Thymus (tissue), 14 donors: ENCODE measurements at places on chromosomes 3 and 15. TPM values are rescaled to one million over a fixed set of nuclear protein-coding genes. Genes with fewer than 3 reads are reported as not detected.

DNA sequence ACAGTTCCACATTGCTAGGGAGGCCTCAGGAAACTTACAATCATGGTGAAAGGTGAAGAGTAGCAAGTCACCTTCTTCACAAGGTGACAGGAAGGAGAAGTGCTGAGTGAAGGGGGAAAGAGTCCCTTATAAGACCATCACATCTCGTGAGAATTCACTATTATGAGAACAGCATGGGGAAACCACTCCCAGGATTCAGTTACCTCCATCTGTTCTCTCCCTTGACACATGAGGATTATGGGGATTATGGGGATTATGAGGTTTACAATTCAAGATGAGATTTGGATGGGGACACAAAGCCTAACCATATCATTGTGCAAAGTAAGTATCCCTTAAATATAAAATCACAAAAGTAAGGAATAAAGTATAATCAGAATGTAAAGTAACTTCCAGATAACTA lies 375.9 kb upstream of the NAALADL2 start:
- DNase-seq = no peak
- no peaks in the 10 kb centered on the region for H3K4me1 ChIP-seq
- H3K27me3 ChIP-seq = no peaks in the 10 kb centered on the region
- no peak overlapping the region for H3K4me3 ChIP-seq
- H3K27ac ChIP-seq = no peak overlapping the region

DNA sequence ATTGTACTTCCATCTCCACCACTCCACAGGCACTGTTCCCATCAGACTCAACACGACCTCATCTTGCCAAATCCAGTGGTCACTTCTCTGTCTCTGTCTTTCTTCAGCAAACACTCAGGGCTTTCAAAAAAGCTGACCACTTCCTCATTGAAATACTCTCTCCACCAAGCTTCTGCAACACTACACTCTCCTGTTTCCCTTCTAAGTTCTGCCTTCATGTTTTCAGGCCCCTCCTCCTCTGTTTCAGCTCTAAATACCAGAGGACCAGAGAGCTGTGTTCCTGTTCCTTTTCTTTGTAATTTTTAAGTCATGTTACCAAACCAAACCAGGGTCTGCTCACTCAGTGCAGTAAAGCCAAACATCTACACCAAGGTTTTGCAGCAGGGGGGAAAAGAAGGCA lies 33.8 kb upstream of the ACP3 start:
- no peaks in the 10 kb centered on the region for H3K27me3 ChIP-seq
- no peaks in the 10 kb centered on the region for H3K4me1 ChIP-seq
- H3K27ac ChIP-seq = no peak overlapping the region

DNA sequence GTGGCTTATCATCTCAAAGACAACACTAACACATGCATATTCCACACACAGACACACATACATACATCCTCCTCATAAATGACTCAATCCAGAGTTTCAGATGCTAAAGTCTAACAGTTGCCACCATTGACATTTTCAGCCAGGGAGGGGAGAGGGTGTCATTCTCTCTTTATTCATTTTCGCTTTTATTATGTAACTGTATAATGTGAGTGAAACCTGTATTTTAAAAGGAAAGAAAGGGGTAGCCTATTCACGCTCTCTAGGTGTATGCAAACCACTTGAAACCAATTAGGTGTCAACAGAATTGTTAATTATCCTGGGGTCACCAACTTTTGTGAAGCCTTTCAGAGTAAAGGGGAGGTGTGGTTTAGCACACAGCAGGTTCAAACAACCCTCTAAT lies 1282.9 kb downstream of the ROBO2 start:
- no peak for DNase-seq
- no peak overlapping the region for H3K4me3 ChIP-seq
- no peaks in the 10 kb centered on the region for H3K27me3 ChIP-seq
- H3K36me3 ChIP-seq = no peaks in the 10 kb centered on the region

GRCh38 chr3:39220407-39221140 lies 28.2 kb upstream of the XIRP1 start:
- H3K4me3 ChIP-seq = no peak overlapping the region
- H3K27ac ChIP-seq = no peak overlapping the region
- H3K27me3 ChIP-seq = no peaks in the 10 kb centered on the region
- H3K4me1 ChIP-seq = peaks cover 5% of the 10 kb centered on the region
- DNase-seq = no peak

GRCh38 chr3:108755686-108756085 lies 1.5 kb downstream of the RETNLB start:
- H3K4me3 ChIP-seq = no peak overlapping the region
- DNase-seq = no peak
- no peaks in the 10 kb centered on the region for H3K36me3 ChIP-seq
- H3K27ac ChIP-seq = no peak overlapping the region
- H3K4me1 ChIP-seq = peaks cover 36% of the 10 kb centered on the region
- H3K27me3 ChIP-seq = no peaks in the 10 kb centered on the region

GRCh38 chr3:72345237-72345878 lies 502.9 kb downstream of the SHQ1 start:
- peak; percentile 33 for DNase-seq
- no peak overlapping the region for H3K4me3 ChIP-seq
- H3K27ac ChIP-seq = no peak overlapping the region
- H3K27me3 ChIP-seq = no peaks in the 10 kb centered on the region
- no peaks in the 10 kb centered on the region for H3K36me3 ChIP-seq

DNA sequence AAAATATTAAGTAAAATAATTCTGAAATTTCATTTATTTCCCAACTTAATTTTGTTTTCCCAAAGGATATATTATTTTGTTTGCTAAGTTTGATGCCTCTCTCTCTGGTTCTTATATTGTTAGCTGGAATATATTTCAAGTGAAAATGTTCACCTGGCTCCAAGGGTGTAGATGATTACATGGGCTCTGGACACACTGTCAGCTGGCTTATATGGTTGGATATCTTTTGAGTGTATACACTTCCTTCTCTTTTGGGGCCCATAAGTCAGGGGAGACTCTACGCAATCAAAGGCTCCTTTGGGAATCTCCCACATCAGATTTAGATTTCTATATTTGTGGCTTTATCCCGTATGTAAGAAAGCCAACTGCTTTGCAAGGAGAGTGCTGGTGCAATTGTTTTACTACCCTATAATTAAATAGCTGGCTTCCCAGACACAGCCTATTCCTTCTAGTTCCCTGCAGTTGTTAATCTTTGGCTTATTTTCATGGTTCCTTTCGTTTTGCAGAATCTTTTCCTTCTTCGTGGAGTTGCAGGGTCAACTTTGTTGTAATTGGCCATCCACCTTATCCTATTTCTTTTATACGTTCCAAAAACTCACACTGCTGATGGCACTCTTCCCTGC lies 225.7 kb downstream of the DPH6 start:
- no peaks in the 10 kb centered on the region for H3K27me3 ChIP-seq
- no peak for DNase-seq
- H3K27ac ChIP-seq = no peak overlapping the region
- no peaks in the 10 kb centered on the region for H3K4me1 ChIP-seq
- no peaks in the 10 kb centered on the region for H3K36me3 ChIP-seq

DNA sequence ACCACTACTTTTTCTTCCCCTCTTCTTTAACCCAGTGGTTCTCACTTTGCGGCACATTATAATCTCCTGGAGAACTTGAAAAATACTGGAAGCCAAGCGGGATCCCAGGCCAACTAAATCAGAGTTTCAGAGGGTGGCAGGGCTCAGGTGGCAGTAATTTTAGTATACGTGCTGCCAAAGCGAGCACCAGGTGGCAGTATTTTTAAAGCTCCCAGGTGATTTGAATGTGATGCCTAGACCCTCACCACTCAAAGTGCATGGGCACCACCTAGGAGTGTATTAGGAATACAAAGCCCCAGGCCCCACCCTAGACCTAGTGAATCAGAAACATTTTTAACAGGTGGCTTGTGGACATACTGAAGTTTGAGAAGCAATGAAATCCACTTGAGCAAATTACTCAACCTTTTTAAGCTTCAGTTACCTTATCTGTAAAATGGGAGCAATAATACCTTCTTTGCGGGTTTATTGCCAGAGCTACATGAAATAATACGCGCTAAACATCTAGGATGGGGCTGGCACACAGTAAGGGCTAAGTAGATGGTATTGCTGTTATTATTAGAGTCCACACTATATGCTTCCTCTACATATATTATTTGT lies 8.3 kb downstream of the B3GALNT1 start:
- no peak overlapping the region for H3K27ac ChIP-seq
- H3K36me3 ChIP-seq = no peaks in the 10 kb centered on the region
- H3K4me1 ChIP-seq = no peaks in the 10 kb centered on the region
- no peaks in the 10 kb centered on the region for H3K27me3 ChIP-seq

- H3K27me3 ChIP-seq = no peaks in the 10 kb centered on the region
- H3K36me3 ChIP-seq = no peaks in the 10 kb centered on the region
- no peaks in the 10 kb centered on the region for H3K4me1 ChIP-seq
Observed at GRCh38 chr15:52710708-52711389, 31.7 kb upstream of the ATOSA start.

DNA sequence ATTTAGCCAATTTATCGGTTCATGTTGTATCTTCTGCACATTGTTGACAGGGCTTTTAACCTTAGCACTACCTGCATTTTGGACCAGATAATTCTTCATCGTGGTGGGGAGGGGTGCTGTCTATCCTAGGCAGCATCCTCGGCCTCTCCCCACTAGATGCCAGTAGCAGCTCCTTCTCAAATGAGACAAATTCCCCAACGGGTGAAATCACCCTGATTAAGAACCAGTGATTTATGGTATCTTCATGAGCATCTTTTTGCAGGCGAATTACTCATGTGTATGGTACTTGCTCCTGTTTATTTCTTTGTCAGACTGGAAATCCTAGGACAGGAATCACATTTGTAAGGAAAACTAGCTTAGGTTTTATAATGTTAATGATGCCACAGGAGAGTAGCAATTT lies 68.0 kb downstream of the C3orf70 start:
- H3K27me3 ChIP-seq = no peaks in the 10 kb centered on the region
- no peak overlapping the region for H3K4me3 ChIP-seq
- DNase-seq = no peak
- no peak overlapping the region for H3K27ac ChIP-seq
- no peaks in the 10 kb centered on the region for H3K4me1 ChIP-seq

DNA sequence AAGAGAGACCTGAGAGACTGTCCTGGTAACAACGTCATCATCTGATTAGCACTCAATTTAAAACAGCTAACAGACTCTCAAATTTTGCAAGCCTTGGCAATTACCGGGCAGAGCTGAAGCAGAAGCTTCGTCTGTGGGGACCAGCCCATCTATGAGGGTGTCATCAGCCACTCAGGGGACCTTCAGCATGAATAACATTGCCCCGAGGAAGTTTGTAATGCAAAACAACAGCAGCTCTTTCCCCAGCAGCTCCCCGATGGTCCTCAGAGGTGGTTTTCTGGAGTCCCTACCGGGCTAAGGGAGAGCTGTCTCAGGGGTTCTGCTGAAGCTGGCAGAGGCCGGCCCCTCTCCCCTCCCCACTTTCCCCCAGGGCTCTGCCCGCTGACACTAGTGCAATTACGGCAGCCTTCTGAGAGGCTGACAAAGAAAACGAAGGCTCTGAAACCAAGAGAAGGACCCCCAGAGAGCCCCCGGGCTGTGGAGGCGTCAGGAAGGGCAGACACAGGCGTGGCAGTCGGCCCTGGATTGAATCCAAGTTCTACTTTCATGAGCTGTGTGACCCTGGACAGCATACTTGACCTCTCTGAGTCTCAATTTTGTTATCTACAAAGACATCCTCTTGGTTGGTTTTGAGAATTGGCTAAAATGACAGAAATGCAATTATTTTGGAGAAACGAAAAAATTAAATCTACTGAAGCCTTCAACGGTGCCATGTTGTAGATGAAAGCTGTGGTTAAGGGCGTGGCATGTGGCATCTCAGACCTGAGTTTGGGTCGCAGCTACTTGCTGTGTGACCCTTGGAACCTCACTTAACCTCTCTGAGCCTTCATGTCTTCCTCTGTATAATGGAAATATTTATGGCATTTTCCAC lies 102.1 kb upstream of the TLE3 start:
- no peak overlapping the region for H3K4me3 ChIP-seq
- no peak overlapping the region for H3K27ac ChIP-seq
- no peaks in the 10 kb centered on the region for H3K36me3 ChIP-seq
- no peaks in the 10 kb centered on the region for H3K27me3 ChIP-seq
- DNase-seq = no peak
- peaks cover 40% of the 10 kb centered on the region for H3K4me1 ChIP-seq

DNA sequence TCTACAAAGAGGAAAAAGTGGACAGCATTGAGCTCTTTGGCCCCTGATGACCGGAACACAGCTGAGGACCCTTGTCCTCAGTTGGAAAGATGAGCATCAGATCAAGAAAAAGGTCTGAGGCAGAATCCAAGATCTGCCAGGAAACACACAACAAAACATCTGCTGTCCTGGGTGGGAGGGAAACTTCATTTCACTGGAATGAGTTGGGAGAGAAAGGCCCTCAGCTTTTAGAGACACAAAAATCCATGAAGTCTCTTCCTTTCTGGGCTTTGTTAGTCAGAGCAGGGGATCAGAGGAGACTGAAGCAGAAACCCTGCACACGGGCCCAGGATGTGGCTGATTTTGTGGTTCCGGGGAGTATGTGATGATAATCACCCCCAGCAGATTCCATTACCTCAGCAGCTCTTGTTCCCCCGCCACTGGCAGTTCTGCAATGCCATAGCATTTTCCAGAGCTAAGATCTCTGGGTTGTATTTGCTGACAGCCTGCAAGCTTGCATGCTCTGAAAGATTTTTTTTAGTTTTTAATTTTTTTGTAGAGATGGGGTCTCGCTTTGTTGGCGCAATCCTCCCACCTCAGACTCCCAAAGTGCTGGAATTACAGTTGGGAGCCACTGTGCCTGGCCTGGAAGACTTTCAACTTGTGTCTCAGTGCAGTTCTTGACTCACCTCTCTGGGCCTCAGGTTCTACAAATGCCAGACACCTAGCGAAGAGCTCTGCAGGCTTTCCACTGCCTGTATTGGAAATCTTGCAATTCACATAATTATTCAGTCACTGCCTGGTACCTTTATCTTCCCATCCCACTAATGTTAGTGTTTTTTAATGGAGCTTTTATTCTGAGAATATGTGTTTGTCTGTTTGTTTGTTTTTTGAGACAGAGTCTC lies 5.8 kb upstream of the TATDN2 start:
- peak; percentile 83 for DNase-seq
- H3K36me3 ChIP-seq = peaks cover 2% of the 10 kb centered on the region
- H3K4me1 ChIP-seq = peaks cover 46% of the 10 kb centered on the region
- no peak overlapping the region for H3K4me3 ChIP-seq
- H3K27ac ChIP-seq = peak overlapping the region; percentile 92

- DNase-seq = peak; percentile 32
- no peak overlapping the region for H3K27ac ChIP-seq
- no peaks in the 10 kb centered on the region for H3K4me1 ChIP-seq
- H3K36me3 ChIP-seq = no peaks in the 10 kb centered on the region
- peaks cover 3% of the 10 kb centered on the region for H3K27me3 ChIP-seq
- H3K4me3 ChIP-seq = no peak overlapping the region
Observed at GRCh38 chr3:124565013-124565412, 165.2 kb upstream of the UMPS start.

The GOLGA6A gene
- 0.09 TPM for polyA plus RNA-seq

The LRRC28 gene
- 11.0 TPM for polyA plus RNA-seq

The BOC gene
- 5.7 TPM for polyA plus RNA-seq

The SERPINI2 gene
- polyA plus RNA-seq = 0.34 TPM

The FRMD5 gene
- 0.11 TPM for polyA plus RNA-seq

The LOXL1 gene
- polyA plus RNA-seq = 6.7 TPM

The ADIPOQ gene
- polyA plus RNA-seq = 0.34 TPM

The ZMYND10 gene
- 5.5 TPM for polyA plus RNA-seq

The LDHAL6B gene
- not detected for polyA plus RNA-seq

The VEPH1 gene
- polyA plus RNA-seq = 1.5 TPM
